ENCODE measurements at places on chromosomes 7 and 10. TPM values are rescaled to one million over a fixed set of nuclear protein-coding genes. Genes with fewer than 3 reads are reported as not detected.

DNA sequence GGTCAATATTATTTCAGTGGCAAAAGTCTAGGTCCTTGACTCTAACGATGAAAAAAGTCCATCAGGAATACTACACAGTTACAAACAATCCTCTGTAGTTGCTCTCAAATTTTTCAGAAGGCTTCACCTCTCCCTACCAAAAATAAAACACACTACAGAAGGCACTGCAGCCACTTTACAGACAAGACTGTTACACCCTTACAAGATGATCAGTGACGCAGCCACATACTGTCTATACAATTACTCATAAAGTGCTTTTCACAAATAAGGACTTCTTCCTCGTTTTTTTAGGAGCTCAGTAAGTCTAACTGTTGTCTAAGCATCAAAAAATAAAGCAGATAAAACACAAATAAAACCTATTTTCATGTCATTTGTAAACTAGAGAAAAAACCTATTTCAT lies 27.1 kb downstream of the NDUFB2 start:
- no peak for DNase-seq
- no peaks in the 10 kb centered on the region for H3K36me3 ChIP-seq
- no peak overlapping the region for H3K4me3 ChIP-seq
- no peaks in the 10 kb centered on the region for H3K27me3 ChIP-seq

DNA sequence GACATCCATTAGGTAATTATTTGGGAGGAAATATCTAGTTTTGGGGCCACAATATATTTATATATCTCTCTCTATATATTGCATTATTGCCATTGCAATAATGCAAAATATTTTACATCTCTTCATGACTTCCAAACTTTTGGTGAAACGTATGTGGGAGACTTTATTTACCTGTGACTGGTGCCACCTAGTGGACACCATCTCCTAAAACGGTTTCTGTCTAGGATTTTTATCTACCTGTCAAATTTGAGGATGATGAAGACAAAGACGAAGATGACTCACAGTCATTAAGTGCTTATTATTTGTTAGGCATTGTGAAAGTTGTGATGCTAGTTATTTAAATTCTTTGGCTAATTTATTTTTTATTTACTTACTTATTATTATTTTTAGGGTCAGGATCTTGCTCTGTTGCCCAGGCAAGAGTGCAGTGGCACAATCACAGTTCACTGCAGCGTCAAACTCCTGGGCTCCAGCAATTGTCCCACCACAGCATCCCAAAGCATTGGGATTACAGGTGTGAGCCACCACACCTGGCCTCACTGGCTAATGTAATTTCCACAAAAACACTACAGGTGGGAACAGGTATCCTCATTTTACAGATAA lies 18.7 kb upstream of the CBLL1 start:
- peak; percentile 42 for DNase-seq
- H3K27me3 ChIP-seq, result peaks cover 4% of the 10 kb centered on the region
- H3K27ac ChIP-seq, result no peak overlapping the region
- H3K4me3 ChIP-seq, result no peak overlapping the region
- H3K36me3 ChIP-seq, result no peaks in the 10 kb centered on the region

GRCh38 chr7:90629297-90629918 lies 33.3 kb downstream of the CDK14 start:
- H3K27ac ChIP-seq, result no peak overlapping the region
- H3K4me1 ChIP-seq, result peaks cover 15% of the 10 kb centered on the region
- H3K27me3 ChIP-seq, result no peaks in the 10 kb centered on the region
- H3K4me3 ChIP-seq, result no peak overlapping the region

DNA sequence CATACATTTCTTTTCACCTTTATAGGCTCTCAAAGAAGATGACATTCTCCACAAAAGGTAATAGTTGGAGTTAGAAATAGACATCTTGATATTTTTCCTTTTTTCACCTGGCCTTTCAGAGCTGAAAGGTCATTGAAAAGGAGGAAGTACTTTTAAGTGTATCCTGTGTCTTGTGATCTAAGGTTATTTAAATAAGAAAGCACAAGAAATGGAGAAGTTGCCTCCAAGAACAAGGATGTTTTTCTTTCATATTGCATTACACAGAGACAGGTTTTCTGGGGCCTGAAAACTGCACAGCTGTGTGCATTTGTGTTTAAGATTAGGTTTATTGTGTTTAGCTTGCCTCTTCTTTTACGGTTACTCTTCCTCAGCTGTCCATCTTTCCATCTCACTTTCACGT lies 103.4 kb upstream of the SEMA3D start:
- no peaks in the 10 kb centered on the region for H3K27me3 ChIP-seq
- H3K36me3 ChIP-seq, result no peaks in the 10 kb centered on the region
- H3K4me1 ChIP-seq, result no peaks in the 10 kb centered on the region
- DNase-seq, result no peak

DNA sequence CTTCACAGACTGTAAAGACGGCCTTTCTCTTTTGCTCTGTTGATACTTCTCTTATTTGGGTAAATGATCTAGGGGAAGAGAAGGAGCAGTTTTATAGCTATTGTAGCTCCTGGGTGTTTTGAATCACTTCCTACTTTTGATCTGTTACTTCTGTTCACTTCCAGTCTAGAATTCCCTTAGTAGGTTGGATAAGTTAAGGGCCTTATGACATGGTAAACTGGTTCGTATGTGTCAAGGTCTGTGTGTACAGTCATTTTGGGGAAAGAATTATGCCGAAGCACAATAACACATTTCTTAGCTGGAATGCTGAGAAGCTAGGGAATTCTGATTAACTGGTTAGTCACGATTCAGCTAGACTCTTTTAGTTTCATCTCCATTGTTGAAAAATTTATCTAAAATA lies 8.1 kb downstream of the DENND10 start:
- H3K27me3 ChIP-seq, result no peaks in the 10 kb centered on the region
- H3K4me1 ChIP-seq, result no peaks in the 10 kb centered on the region
- H3K36me3 ChIP-seq, result peaks cover 89% of the 10 kb centered on the region
- H3K27ac ChIP-seq, result no peak overlapping the region
- H3K4me3 ChIP-seq, result no peak overlapping the region

DNA sequence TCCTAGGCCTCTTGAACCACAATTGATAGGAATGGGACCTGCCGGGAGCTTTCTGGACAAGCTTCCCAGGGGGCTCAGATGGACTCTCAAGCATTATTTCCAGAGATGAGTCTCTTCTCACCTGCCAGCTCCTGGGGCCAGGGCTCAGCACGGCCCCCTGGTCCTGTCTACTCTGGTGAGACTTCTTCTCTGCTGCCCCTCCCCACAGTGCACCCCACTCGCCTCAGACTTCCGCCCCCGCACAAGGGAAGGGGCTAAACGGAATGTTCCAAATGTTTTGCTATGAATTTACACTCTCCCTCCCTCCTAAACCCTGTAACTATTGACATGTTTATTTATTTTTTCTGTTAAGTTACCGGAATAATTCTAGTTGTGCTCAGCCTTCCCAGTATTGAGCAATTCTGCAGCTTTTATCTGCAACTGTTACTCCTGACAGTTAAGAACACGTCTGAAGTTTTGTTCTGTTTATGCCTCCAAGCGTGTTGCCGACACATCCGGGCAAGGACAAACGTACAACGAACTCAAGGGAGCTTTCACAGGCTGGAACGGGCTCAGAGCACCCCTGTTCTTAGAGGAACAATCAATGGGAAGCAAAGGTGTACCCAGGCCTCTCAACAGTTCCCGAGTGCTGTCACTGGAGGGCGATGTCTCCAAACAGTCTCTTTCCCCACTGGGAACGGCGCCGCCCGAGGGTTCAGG lies 55.2 kb downstream of the FHIP2A start:
- peaks cover 9% of the 10 kb centered on the region for H3K4me1 ChIP-seq
- H3K36me3 ChIP-seq, result no peaks in the 10 kb centered on the region
- peak; percentile 64 for DNase-seq
- no peaks in the 10 kb centered on the region for H3K27me3 ChIP-seq
- no peak overlapping the region for H3K27ac ChIP-seq

BHLHA15 gene
- total RNA-seq, result not detected

DNA sequence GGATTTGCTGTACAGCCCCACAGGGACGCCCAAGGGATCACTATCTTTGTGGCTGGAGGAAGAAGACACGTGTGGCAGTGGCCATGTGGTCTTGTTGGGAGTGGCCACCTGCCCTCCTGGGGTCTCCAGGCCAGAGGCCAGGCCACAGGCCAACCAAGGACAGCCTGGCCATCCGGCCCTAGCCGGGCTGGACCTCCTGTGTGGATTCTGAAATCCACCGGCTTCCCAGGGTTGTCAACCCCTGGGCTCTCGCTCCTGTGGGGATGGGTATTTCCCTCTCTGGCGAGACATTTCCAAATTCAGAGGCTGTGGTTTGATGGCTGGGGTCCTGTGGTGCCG lies 31.5 kb upstream of the CFAP46 start:
- DNase-seq, result no peak
- no peaks in the 10 kb centered on the region for H3K4me1 ChIP-seq
- no peak overlapping the region for H3K4me3 ChIP-seq
- H3K27me3 ChIP-seq, result peaks cover 75% of the 10 kb centered on the region

DNA sequence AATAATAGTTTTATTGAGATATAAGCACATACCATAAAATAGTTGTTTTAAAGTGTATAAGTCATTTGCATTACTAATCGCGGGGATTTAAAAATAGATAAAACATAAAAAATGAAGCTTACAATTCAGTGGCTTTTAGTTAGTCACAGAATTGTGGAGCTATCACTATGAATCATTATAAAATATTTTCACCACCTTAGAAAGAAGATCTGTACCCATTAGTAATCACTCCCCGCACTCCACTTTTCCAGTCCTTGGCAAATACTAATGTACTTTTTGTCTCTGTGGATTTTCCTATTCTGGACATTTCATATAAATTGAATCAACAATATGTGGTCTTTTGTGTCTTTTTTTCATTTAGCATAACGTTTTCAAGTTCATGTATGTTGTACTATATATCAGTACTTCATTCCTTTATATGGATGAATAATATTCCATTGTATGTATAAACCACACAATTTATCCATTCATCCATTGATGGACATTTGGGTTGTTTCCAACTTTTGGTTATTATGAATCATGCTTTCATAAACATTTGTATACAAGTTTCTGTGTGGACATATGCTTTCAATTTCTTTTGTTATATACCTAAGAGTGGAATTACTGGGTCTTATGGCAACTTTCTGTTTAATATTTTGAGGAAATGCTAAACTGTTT lies 162.5 kb downstream of the MAGI2 start:
- no peaks in the 10 kb centered on the region for H3K36me3 ChIP-seq
- no peak overlapping the region for H3K27ac ChIP-seq
- no peak overlapping the region for H3K4me3 ChIP-seq
- H3K27me3 ChIP-seq, result no peaks in the 10 kb centered on the region

DNA sequence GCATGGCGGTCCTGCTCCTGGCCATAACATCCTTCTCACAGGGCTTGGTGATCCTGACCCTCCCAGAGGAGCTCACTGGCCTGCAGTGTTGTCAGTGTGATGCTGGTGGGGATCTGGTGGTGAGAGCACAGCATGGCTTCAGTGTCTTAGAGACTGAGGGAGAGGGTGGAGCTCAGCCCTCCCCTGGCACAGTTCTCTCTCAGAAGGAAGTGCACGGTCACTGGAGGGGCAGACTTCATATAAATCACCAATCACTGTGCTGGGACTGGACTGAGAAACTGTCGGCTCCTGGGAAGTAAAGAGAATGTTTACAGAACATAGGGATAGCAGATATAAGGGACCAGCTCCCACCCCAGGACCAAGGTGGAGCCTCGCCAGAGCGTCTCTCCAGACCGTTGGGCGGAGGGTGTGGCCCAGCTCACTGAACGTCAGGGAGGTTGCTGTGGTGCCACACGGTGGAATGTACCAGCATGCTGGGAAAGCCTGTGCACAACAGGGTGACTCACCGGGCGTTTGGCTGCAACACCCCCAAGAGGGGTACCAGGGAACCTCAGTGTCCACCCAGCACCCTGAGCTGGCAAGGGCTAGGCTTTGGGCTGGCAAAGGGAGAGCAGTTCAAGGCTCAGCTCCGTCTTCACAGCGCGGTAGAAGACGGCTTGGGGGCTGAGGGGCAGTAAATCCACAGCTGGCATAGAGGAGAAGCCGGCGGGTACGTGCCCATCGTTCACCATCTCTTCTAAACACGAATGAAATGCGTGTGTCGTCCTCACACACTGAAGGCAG lies 8.8 kb upstream of the GET4 start:
- H3K4me3 ChIP-seq, result no peak overlapping the region
- H3K27ac ChIP-seq, result peak overlapping the region; percentile 68
- H3K27me3 ChIP-seq, result no peaks in the 10 kb centered on the region
- H3K4me1 ChIP-seq, result peaks cover 20% of the 10 kb centered on the region

HTR5A gene
- total RNA-seq, result not detected

DNA sequence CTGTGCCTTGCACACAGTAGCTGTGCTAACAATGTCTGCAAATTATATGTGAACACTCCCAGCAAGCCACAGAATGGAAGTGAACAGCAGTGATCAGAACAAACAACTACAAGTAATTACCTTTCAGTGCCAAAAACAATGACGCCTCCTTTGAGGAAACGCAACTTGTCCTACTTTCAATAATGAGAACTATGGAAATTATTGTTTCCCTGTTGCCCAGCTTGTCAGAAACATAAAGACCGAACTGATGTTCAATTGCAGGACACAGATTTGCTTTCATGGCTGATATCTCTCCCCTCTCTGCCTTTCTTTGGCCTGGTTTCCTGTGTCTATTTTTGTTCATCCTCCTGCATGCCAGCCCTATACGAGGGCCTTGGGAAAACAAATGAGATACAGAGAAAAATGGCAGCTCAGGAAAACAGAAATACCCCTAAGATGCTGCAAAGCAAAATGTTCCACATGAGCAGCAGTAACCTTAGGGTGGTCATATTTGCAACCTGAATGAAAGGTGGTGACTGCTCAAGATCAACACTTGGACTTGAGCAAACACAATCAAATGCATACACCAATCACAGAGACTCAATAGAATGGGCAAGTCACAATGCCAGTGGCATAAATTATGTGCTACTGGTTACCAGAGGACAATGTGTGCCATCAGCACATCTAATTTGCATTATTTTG lies 26.8 kb downstream of the COBL start:
- H3K27me3 ChIP-seq, result no peaks in the 10 kb centered on the region
- peak overlapping the region; percentile 25 for H3K4me3 ChIP-seq
- no peak for DNase-seq
- H3K36me3 ChIP-seq, result no peaks in the 10 kb centered on the region

HNRNPF gene
- total RNA-seq, result 59.9 TPM

GRCh38 chr7:158188676-158189075 lies 398.9 kb downstream of the PTPRN2 start:
- no peaks in the 10 kb centered on the region for H3K27me3 ChIP-seq
- no peaks in the 10 kb centered on the region for H3K4me1 ChIP-seq
- no peak overlapping the region for H3K27ac ChIP-seq
- no peak for DNase-seq
- no peak overlapping the region for H3K4me3 ChIP-seq
- no peaks in the 10 kb centered on the region for H3K36me3 ChIP-seq

FAM241B gene
- 5.6 TPM for total RNA-seq

GRCh38 chr10:104234934-104235333 lies 2.8 kb upstream of the CFAP43 start:
- H3K36me3 ChIP-seq, result no peaks in the 10 kb centered on the region
- no peaks in the 10 kb centered on the region for H3K27me3 ChIP-seq
- DNase-seq, result no peak
- H3K27ac ChIP-seq, result no peak overlapping the region
- peaks cover 5% of the 10 kb centered on the region for H3K4me1 ChIP-seq
- H3K4me3 ChIP-seq, result no peak overlapping the region

DNA sequence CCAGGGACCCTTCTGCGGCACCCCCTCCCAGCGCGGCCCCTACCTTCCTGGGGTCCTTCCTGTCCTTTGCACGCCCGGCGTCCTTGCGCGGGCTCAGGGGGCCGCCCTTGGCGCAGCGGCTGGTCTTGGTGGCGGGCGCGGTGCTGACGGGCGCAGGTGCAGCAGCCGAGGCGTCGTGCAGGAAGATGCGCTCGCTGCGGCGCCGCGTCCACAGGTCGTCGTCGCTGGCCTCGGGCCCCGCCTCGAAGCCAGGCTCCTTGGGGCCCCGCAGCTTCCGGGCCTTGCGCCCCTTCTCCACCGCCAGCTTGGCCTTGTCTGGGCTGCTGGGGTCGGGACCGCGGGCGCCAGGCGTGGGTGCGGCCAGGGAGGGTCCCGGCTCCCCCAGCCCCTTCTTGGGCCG lies 49.8 kb downstream of the SLC29A4 start:
- H3K4me1 ChIP-seq, result no peaks in the 10 kb centered on the region
- DNase-seq, result no peak
- no peak overlapping the region for H3K27ac ChIP-seq

Data from heart right ventricle (tissue), 16 donors.